T-helper 1 cell (primary cell): ENCODE measurements at places on chromosomes 13 and 19.
A peak's percentile ranks its signal among the peaks of the same experiment; 100 is the strongest.

GRCh38 chr13:72530471-72530870 lies 197.0 kb downstream of the MZT1 start:
- DNase-seq = no peak

DNA sequence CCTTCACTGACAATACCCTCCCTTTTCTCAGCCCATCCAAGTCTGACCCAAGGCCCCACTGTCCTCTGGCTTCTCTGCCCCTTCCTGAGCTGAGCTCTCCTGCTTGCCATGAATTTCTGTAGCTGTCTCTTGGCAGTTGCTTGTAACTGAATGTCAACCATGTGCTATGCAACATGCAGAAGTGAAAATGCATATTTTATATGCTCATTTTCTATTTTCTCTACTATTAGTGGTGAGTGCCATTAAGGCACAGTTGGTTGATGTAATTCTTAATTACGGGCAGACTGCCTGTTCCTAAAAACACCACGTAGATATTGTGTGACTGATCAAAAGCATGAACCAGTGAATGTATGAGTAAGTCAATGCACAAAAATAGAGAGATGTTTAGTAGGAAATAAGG lies 29.6 kb downstream of the TNFSF11 start:
- DNase-seq = no peak

DNA sequence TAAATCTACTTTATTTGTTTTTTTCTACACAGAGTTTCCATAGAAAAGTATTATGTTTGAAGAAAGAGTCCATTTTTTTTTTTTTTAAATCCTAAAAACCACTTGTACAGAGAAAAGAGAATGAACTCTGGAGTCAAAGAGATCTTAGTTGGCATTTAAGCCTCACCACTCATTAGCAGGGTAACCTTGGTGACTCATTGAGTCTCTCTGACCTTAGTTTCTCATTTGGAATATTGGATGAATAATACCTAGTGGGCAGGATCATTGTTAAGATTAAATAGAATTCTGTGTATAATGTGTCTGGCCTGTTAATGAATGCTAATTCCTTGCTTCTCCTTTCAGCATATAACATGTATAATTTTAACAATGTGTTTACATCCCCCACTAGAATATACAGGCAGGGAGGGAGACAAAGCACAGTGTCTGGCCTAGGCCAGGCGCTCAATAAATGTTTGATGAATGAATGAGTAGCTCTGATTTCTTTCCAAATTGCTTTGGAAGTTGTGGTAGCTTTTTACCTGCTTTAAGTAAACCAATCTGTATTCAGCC lies 48.7 kb upstream of the MYCBP2 start:
- no peak for DNase-seq

GRCh38 chr19:30070968-30071632 lies 129.1 kb downstream of the URI1 start:
- no peak for DNase-seq

DNA sequence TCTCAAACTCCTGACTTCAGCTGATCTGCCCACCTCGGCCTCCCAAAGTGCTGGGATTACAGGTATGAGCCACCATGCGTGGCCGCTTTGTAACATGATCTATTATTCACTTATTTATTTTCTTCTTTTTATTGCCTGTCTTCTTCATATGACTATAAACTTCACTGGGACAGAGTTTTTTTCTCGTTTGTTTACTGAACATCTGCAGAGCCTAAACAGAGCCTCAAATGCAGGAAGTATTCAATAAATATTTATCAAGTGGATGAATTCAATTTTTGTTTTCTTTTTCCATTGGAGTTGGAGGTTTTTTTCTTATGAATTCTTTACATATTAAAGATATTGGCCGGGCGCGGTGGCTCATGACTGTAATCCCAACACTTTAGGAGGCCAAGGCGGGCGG lies 54.7 kb downstream of the SKA3 start:
- DNase-seq = no peak

- DNase-seq = no peak
Observed at GRCh38 chr13:89796196-89796595, 1551.3 kb upstream of the MIR17HG start.

DNA sequence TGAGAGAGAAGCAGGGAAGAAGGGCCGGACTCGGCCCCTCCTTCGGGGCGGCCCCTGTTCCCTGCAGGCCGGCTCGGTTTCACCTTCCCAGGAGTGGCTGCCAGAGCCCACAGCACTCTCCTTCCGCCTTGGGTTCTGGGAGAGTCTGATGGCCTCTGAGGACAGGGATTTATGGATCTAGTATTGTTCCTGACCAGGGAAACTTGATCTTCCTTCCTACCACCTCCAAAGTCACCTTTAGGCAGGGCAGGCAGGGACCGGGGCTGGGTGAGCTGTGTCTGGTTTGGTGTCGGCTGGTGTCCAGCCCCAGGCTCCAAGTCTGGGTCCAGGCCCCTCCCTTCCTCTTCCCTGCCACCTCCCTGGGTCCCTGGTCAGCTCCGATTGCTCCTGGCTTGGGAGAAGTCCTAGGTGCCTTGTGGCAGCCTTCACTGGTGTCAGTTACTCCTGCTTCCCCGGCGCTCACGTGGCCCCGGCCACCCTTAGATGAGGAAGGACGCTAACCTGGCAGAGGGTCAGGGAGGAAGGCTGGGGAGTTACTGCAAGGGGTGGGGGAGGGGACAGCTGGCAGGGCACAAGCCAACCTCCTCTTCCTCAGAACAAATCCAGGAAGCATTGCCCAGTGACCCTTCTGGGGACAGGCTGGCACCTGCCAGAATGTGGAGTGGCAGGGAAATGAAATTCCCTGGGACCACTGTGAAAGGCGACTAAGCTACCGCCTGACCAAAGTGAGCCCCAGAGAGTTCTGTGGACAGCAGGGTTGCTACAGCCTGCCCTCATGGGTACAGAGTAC lies 18.8 kb downstream of the RFX1 start:
- no peak for DNase-seq

GRCh38 chr19:6066661-6067646 lies 43.3 kb downstream of the RFX2 start:
- no peak for DNase-seq

- DNase-seq = no peak
Observed at GRCh38 chr19:9352505-9352904, 10.3 kb upstream of the ZNF177 start.

DNA sequence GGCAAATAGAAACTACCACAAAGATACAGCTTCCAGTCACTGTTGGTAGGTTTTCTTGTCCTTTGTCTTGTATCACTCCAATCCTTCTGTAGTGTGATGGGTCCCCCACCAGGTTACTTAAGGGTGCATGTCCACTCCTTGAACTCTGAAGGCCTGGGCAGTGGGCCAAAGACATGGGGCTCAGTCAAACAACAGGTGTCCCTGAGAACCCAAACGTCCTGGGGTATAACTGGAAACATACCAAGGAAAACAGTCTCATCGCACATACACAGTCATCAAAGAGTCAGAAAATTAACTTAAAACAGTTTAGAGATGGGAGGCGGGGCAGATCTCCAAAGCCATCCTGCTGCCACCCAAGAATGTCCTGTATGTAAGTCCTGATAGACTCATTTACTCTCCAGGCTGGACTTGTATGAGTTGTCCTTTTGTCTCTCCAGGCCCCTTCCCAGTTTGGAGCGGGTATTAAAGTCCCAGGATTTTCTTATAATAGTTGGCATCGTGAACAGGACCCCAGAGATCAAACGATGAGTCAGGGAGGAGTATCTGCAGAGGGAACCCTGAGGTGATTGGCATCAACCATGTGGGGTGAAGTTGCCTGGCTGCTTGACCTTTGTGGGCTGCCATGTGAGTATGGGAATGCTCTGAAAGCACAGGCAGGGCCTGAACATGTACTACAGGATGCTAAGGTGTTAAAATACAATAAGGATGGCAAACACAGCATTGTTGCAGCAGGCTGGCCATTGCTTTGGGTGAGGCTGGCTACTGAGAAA lies 613.2 kb upstream of the KLF12 start:
- DNase-seq = no peak

DNA sequence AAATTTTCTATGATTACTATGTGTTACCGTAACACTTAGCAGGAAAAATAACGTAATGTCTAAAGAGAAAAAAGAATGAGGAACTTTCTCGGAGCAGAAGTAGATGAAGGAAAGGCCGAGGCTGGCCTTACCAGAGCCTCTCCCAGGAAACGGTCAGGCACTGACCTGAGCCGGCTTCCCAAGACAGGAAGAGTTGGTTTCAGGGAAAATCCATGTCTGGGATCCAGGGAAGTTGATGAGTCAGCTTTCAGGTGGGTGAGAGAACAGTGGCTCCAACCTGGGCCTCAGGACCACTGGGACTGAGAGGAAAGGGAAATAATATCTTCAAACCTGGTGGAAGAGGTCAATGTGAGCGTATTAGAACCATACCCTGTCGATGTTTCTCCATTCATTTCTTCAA lies 93.3 kb upstream of the UBL3 start:
- no peak for DNase-seq

GRCh38 chr19:4454747-4455718 lies 2.6 kb downstream of the UBXN6 start:
- no peak for DNase-seq

DNA sequence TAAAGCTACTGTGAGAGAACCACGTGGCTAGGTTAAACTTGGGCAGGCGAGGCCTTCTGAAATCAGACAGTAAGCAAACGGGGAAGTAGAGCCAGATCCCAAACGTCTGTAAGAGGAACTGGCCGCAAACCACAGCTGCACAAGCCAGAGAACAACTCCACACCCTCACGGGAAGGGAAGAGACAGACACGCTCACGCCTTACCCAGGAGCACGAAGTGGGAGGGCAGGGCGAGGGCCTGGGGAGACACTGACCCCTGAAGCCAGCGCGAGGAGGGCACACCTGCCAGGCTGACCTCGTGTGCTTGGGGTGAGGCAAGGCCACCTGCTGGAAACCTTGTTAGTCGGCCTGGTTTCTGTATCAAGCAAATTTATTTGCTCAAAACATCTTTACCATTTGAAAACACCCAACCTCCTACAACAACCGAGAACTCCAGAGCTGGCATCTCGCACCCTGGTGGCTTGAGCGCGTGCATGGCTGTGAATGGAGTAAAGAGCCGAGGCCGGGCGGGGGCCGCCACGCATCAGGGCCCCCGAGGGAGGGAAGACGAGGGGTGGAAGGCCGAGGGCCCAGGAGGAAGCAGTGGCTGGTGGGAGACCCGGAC lies 7.3 kb downstream of the POLR2E start:
- DNase-seq = no peak

GRCh38 chr19:14840206-14840605 lies 5.2 kb upstream of the OR7A5 start:
- DNase-seq = no peak

- no peak for DNase-seq
Observed at GRCh38 chr13:62324842-62325241, 909.2 kb upstream of the PCDH20 start.

GRCh38 chr13:91468301-91468700 lies 69.9 kb downstream of the GPC5 start:
- DNase-seq = no peak

DNA sequence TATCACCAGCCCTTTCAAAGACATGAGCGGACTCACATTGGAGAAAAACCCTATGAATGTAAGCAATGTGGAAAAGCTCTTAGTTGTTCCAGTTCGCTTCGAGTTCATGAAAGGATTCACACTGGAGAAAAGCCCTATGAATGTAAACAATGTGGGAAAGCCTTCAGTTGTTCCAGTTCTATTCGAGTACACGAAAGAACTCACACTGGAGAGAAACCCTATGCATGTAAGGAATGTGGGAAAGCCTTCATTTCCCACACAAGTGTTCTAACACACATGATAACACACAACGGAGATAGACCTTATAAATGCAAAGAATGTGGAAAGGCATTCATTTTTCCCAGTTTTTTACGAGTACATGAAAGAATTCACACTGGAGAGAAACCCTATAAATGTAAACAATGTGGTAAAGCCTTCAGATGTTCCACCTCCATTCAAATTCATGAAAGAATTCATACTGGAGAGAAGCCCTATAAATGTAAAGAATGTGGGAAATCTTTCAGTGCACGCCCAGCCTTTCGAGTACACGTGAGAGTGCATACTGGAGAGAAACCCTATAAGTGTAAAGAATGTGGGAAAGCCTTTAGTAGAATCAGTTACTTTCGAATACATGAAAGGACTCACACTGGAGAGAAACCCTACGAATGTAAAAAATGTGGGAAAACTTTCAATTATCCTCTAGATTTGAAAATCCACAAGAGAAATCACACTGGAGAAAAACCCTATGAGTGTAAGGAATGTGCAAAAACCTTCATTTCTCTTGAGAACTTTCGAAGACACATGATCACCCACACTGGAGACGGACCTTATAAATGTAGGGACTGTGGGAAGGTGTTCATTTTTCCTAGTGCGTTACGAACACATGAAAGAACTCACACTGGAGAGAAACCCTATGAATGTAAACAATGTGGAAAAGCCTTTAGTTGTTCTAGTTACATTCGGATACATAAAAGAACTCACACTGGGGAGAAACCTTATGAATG lies 17.6 kb downstream of the ZNF791 start:
- peak; percentile 13 for DNase-seq

DNA sequence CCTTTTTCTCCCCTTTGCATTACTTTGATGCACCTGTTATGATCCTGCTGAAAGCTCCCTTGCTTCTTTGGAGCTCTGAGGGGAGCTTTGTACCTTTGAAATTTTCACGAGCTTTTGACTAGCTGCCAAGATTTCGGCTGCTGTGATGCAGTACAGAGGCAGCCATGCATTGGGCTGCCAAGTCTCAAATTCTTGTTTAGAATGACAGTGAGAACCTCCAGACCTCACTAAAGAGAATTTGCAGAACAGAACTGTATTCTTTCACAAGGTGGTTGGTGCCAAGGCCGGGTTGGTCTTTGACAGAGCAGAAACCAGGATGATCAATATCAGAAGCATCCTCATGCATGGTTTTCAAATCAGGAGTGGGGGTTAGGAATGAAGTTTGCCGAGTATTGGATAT lies 414.8 kb downstream of the GPC5 start:
- DNase-seq = no peak

DNA sequence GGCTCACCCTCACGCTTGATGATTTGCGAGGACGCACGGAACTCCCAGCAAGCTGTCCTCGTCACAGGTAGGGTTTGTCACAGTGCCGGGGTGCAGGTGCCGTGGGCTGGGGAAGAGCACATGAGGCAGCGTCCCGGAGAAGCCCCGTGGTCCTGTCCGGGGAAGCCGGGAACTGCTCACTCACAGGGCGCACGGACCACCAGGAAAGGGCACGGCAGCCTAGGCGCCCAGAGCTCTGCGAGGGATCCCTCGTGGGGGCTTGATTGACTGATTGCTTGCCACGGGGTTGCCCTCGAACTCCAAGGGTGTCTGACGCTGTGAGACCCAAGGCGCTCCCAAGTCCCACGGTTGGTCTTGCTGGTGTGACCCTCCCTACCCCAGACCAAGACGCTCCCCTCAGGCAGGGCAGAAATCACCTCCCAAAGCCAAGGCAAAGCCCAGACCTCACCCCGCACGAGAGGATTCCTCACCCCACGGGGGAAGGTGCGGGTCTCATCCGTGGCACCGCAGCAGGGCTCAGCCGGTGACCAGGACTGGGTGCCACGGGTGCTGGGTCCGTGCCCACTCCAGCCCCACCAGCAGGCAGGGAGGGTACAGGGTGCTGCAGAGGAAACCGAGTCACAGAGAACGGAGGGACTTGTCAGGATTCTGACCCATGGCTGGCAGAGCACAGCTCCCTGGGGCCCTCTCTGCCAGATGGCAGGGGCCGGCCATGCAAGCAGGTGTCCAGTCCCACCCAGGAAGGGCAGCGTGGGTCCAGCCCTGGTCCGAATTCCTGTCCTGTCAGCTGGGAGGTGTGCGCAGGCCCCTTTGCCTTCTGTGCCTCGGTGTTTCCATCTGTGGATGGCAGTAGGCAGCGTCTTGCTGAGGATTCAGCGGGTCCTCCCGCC lies 7.7 kb downstream of the C2CD4C start:
- DNase-seq = no peak

- no peak for DNase-seq
Observed at GRCh38 chr19:18274781-18275356, 617 bp upstream of the IQCN start.
